NCI-H2107 (cell line): ENCODE measurements at places on chromosomes 16 and 17.
A peak's percentile ranks its signal among the peaks of the same experiment; 100 is the strongest.

GRCh38 chr16:12120217-12120981 lies 143.9 kb downstream of the SNX29 start:
- DNase-seq, result peak; percentile 79

DNA sequence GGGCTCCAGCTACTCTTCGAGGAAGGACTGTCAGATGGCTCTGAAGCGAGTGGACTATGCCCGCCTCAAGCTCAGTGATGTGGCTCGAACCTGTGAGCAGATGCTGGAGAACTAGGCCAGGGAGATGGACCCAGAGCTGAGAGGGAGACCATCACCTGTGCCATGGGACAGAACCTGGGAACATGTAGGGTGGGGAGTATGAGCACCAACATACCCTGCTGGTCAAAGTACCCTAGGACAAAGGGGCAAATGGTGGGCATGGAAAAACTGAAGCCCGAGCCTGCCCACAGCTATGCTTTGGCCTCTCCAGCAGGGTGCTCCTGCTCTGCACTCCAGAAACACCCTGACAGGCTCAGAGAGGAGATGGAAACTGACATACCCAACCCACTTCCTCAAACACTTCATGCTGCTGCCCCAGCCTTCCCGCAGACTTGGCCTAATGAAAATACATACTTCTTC lies 1.9 kb downstream of the MED11 start:
- DNase-seq, result no peak

DNA sequence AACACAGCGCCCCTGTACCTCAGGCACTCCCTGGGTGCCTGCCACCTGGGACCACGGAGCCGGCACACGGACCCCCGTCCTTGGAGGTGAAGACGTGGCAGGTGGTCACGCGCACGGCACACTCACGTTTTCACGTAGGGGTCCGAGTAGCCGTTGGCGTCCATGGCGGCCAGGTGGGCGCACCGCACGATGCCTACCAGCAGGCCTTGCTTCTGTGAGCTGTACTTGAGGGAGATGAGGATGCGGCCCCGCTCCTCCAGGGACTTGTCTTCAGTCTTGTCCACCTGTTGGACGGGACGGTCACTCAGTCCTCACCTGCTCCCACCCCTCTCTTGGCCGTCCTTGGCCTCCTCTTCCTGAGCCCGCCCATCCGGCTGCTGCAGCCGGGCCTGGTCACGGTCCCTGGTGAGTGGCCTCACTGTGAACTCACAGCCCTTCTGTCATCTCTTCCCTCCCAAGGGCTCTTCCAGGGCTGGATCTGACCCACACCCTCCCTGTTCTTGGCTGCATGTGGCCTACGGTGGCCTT lies 18.8 kb downstream of the SCGB1C2 start:
- no peak for DNase-seq

GRCh38 chr16:57799600-57800199 lies 2.6 kb downstream of the KIFC3 start:
- no peak for DNase-seq

DNA sequence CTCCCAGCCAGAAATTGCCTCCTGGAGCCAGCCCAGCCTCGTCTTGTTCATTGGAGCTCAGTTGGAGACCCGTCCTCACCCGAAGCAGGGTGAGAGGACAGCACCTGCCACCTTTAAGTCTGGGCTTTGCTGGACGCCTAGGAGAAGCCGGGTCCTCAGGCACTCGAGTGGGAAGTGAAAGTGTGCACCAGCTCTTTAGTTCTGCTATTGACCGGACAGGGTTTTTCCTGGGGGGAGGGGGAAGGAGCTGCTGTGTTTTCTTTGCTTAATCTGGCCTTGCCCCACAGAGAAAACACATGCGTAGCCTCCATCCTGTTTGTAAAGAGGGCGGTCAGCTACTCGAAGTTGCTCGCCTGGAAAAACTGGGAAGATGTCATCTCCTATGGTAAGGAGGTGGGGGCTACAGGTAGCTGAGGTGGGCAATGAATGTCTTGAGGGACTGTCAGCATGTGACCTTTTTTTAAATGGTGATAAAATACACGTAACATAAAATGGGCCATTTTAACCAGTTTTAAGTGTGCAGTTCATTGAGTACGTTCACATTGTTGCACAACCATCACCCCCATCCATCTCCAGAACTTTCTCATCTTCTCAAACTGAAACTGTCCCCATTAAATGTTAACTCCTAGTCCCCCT lies 34.4 kb downstream of the CMIP start:
- DNase-seq, result no peak

DNA sequence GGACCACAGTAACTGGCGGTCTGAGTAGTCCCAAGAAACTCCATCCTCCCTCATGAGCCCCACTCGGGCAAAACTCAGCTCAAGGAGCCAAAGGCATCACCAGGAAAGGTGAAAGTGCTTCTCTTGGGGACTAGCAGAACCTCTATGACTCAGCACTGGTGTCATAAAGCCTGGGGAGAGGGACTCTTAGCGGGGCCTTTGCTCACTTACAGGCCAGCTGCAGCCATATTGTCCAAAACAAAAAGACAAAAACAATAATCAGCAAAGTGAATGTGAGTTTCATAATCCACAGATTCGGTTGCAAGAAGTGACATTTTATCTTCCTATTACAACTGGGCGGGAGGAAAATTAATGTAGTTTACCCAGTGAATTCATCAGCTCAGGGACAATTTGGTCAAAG lies at the start of gene TEKT5:
Gene TEKT5 (minus strand): TSS at position 101 of the 400 bp plus-strand sequence. CDS start 57 bp downstream, at position 44.
- DNase-seq, result no peak

DNA sequence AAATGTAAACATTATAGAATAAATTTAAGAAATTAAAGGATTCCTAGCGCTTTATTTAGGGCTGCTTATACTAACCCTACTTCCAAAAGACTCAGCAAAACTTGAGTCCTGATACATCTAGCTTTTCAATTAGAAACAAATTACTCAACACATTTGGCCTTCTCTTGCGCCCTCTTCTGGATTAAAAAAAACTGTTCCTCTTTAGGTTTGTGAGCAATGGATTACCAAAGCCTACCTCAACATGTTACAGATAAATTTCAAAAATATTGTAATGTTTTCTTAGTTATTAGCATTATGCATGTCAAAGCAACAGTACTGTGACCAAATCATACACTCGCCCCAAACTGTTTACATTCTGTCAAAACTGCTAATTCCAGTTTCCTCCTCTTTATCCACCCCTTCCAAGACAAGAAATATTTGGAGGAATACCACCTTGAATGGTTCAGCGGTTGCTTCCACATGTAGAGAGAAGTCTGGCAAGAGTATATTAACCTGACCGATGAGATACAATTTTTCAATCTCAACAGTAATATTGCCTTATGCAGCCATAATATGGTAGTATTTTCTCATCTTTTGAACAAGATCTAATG lies 2.7 kb downstream of the NUFIP2 start:
- no peak for DNase-seq

GRCh38 chr17:49365667-49366066 lies 3.6 kb upstream of the ZNF652 start:
- peak; percentile 30 for DNase-seq

DNA sequence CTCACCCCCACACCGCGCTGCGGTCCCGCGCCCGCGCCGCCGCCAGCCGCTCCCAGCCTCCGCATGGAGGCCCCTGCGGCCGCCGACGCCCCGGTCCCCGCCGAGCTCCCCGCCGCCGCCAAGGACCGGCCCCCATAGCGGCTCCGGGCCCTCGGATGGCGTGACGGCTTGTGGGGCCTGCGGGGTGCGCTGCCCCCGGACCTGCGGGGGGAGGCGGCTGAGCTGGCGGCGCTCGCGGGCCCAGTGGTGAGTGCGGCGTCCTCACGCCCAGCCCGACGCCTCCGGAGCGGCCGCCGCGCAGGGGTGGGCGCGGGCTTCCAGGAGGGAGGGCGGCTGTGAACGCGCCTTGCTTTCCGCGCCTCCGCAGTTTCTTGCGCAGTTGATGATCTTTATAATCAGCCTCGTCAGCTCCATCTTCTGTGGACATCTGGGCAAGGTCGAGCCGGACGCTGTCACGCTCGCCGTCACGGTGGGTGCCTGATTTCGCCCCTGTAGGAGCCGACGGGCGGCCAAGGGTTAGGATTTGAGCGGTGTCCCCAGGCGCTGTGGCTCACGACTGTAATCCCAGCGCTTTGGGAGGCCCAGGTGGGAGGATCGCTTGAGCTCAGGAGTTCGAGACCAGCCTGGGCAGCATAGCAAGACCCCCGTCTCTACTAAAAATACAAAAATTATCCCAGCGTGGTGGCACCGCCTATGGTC lies 46.4 kb downstream of the SLC47A1 start:
- DNase-seq, result no peak

DNA sequence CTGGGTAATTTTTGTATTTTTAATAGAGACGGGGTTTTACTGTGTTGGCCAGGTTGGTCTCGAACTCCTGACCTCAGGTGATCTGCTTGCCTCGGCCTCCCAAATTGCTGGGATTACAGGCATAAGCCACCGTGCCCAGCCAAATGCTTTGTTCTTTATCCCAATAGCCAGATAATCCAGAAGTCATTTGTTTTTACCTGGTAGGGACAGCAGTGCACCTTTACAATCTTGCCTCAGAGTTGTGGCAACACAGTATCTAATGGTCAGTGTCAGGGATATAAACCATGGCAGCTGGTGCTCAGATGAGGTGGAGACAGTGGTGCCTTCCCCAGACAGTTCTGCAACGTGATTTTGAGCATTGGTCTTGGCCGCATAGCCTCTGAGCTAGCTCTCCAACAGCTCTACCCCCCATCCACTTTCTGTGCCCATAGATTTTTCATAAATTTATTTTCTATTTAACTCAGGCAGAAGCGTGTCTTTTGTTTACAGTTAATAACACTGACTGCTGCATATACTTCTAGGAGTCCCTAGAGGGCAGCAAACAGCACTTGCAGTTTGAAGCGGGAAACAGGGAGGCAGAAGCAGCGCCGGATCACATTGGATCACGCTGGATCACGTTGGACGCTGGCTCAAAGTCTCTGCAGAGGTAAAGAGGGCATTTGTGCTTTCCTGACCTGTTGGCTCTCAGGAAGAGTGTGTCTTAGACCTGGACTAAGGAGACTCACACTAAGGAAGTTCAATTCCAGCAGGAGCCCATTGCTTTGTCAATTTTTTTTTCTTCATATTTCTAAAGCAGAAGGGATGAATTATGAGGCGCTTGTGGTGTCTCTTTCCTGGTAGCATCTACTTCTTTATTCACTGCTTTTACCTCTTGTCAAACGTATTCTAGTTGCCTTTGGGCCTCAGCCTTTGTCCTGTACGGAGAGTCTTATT lies 5.1 kb upstream of the GGT6 start:
- peak; percentile 52 for DNase-seq

DNA sequence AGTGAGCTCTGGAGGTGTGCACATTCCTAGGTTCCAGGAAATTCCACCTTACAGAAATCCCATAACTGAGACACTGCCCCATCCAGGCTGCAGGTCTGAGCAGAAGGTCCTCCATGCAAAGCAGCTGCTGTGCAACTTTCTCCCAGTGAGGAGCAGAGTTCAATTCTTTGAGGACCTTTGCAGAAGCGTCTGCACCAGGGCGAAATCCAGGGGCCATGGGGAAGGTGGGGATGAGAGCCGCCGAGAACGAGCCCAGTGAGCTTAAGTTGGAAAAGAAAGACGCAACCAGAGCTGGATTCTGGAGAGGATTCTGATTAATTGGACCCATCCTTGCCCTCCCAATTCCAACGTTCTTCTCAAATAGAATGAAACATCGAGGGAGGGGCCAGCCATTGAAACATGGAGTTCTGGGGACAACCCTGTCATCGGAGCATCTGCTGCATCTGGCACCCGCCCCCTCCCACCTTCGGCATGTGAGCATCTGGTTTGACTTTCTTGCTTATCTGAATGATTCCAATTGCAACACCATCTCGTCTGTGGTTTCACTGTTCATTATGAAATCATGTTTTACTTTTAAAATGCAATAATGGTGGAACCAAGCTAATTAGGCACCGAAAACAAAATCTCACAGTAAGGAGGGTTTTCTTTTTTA lies 190.6 kb upstream of the FOXF1 start:
- DNase-seq, result no peak

DNA sequence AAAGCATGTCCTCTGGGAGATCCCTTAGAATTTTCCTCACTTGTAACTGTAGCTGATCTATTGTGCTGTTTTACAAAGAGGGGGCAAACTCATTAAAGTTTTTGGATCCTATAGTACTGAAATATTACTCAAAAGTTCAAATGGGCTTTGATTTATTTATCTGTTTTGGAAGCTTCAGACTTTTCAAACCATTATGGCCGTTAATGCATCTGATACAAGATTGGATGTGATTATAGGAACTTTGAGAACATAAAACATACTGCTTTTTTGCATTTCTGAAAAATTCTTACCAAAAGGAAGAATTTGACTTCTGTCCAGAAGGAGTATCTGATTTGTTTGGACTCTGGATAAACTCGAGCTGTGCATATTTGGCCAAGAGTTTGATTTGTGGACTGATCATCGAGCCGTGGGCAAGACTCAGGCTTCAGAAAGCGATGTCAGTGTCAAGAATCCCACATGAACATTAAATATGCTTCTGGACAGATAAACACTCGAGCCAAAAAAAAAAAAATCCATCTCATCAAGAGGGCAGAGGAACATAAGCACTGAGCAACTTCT lies 8.2 kb upstream of the MARCHF10 start:
- DNase-seq, result no peak

- no peak for DNase-seq
Measured at GRCh38 chr16:23920899-23921298, 85.1 kb downstream of the PRKCB start.

- no peak for DNase-seq
Measured at GRCh38 chr16:88514526-88515232, 55.5 kb upstream of the ZC3H18 start.

GRCh38 chr16:55252577-55252976 lies 71.4 kb upstream of the IRX6 start:
- no peak for DNase-seq

- no peak for DNase-seq
Measured at GRCh38 chr16:10805334-10805733, 13.3 kb downstream of the TVP23A start.

DNA sequence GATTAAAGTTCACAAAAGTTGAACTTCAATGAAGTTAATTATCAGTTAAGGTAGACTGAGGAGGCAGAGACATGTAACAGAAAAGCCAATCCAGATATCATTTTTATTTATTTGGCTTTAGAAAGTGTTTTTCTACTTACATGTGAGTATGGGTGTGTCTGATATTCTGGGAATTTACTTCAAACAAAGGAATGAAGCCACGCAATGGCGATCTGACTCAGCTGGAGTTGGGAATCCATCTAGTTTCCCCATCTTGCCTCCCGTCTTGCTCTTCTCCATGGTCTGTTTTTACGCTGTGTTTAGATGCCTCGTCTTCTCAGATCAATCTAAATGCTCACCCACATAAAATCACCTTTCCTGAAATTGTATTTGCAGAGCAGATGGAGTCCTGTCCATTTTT lies 1.7 kb upstream of the KCNJ16 start:
- no peak for DNase-seq

- DNase-seq, result no peak
Measured at GRCh38 chr16:46961373-46962353, 11.8 kb downstream of the DNAJA2 start.
